Activated naive CD4-positive, alpha-beta T cell (primary cell): ENCODE measurements at places on chromosomes 1 and 21.

DNA sequence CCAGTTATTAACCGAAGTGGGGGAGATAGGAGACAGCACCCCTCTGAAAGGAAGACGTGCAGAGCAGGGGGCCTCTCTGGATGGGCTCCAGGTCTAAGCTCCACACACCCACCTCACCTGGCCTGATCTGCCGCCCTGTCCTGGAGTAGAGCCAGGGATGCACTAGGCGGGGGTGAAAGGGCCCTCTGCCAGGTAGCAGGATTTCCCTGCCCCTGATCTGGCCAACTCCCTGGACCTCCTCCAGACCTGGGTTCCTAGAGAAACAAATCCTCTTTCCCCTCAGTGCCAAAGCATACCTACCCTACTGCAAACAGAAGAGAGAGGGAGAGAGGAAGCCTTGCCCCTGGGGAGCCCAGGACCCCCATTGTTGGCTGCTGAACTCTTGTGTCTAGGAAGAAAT lies 2.0 kb downstream of the CRABP2 start:
- no peak for DNase-seq

- DNase-seq = no peak
Observed at GRCh38 chr21:42744520-42745445, 91.4 kb downstream of the PDE9A start.

DNA sequence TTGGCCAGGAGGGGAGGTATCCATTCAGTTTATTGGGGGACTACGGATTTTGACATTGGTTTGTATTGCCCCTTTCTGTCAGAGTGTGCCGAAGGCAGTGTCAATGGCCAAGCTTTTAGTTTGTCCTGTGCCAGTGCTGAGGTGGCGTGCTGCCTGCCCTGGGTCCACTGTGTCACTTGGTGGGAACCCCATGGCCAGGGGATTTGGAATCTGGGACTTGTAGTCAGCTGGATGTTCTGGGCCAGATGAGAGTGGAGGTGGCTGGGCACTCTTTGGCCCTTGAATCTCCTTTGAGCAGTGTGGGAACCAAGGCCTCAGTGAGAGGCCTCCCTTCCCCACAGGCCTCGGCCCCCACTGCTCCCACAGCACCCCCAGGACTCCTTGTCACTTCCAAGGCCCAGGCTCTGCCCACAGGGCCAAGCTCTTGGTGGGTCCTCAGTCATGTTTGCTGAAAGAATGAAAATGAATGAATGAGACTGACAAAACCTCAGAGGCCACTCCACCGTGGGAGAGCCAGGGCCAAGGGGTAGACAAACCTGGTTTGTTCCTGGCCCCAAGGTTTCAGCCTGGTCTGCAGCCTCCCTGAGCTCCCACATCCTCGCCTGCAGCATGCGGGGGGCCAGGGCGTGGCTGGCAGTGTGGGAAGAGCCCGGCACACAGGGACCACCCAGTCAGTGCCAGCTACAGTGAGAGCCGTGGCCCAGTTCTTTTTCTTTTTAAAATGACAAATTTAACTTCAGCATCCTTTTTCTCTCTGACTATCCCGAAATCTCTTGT lies 412.2 kb downstream of the MATN1 start:
- DNase-seq = no peak

DNA sequence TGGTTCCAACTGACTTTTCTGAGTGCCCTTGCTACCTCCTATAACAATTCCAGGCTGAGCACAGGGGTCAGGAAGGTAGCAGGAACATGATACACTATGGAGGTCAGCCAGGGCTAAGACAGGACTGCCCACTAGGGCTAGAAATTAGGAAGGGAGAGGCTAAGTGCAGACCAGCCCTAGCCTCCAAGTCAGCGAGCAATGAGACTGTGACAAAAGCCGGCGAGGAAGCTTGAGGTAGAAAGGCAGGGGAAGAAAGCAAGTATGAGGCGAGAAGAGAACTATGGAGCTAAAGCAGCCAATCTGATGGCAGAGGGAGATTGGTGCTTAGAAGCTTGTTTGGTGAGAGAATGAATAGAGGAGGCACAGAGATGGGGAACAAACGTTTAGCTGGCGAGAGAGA lies 4.7 kb downstream of the UROD start:
- no peak for DNase-seq

DNA sequence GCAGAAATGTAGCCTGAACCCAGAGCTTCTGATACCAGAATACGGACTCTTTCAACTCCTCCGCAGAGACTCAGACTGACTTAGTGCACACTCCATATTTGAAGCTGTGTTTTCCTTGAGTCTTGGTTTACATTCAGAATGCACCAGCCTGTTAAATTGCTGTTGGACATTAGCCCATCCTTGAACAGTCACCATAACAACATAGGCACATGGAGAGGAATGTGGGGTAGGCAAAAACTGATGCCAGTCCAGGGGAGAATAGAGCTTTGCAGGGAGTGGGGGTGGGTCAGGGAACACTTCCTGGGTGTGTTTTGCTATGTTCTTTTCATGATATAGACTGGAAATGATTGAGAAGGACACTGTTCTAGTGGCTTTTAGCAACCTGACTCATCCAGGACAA lies 76.3 kb upstream of the CACNA1E start:
- no peak for DNase-seq

DNA sequence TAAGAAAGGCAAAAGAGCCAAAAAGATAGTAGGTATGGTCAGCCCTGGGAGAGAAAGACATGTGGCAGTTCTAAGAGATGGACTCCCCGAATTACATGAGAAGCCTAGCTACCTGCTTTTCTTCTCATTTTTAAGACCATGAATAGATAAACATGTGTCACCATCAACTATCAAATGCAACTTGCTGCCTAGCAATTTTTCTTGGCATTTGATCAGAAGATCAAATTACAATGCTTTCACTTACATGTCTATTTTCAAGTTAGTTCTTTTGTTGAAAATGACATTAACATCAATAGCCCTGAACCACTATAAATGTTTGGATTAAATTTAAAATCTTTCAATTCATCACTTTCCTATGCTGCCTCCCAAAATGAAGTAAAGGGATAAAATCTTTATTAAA lies 212.3 kb downstream of the HHIPL2 start:
- no peak for DNase-seq

GRCh38 chr1:53547231-53547790 lies 88.1 kb downstream of the DMRTB1 start:
- no peak for DNase-seq

- no peak for DNase-seq
Observed at GRCh38 chr1:30760596-30761324, 3.2 kb upstream of the LAPTM5 start.
